Smooth muscle cell of bladder (primary cell): ENCODE measurements at places on chromosomes 16 and 17. TPM values are rescaled to one million over a fixed set of nuclear protein-coding genes. Genes with fewer than 3 reads are reported as not detected.

Gene MGRN1
- 17.6 and 25.1 TPM in 2 replicates for total RNA-seq

Gene SUMO2
- total RNA-seq = 102 and 140 TPM in 2 replicates

Gene HS3ST3A1
- total RNA-seq = 4.1 and 7.4 TPM in 2 replicates

Gene AMDHD2
- 23.3 and 35.0 TPM in 2 replicates for total RNA-seq

Gene C17orf100
- 0.18 and 0.43 TPM in 2 replicates for total RNA-seq

Gene ARMC7
- 2.1 and 2.2 TPM in 2 replicates for total RNA-seq

Gene KRTAP4-6
- not detected in 2 replicates for total RNA-seq

Gene KRT36
- not detected in 2 replicates for total RNA-seq

Gene SMIM36
- not detected in 2 replicates for total RNA-seq

Gene GINS2
- total RNA-seq = 1.1 and 1.4 TPM in 2 replicates

Gene CCL5
- not detected in 2 replicates for total RNA-seq

Gene OMG
- 2.0 and 6.0 TPM in 2 replicates for total RNA-seq

Gene ACD
- 8.2 and 9.5 TPM in 2 replicates for total RNA-seq

Gene SMG6
- 22.0 and 26.3 TPM in 2 replicates for total RNA-seq

Gene ACOX1
- 49.1 and 63.6 TPM in 2 replicates for total RNA-seq

Gene RSKR
- 4.4 and 4.6 TPM in 2 replicates for total RNA-seq

Gene CLUH
- 21.3 and 30.4 TPM in 2 replicates for total RNA-seq

Gene CD300LG
- total RNA-seq = not detected in 2 replicates

Gene CACNA1G
- total RNA-seq = under 0.01 and 0.37 TPM in 2 replicates

Gene PLSCR3
- total RNA-seq = 13.9 and 14.4 TPM in 2 replicates

Gene CTRB1
- total RNA-seq = not detected in 2 replicates

Gene CCL1
- not detected in 2 replicates for total RNA-seq

Gene IGFBP4
- total RNA-seq = 450 and 539 TPM in 2 replicates
